ENCODE measurements at places on chromosomes 3 and 15.

GRCh38 chr3:194032828-194033435 is 103.0 kb upstream of the HES1 start:
- no peak for DNase-seq

- DNase-seq: no peak
These were observed 57.8 kb downstream of the NEK10 start for GRCh38 chr3:27311400-27311799.

GRCh38 chr3:127680146-127680661 is 7.5 kb downstream of the ABTB1 start:
- DNase-seq: no peak

DNA sequence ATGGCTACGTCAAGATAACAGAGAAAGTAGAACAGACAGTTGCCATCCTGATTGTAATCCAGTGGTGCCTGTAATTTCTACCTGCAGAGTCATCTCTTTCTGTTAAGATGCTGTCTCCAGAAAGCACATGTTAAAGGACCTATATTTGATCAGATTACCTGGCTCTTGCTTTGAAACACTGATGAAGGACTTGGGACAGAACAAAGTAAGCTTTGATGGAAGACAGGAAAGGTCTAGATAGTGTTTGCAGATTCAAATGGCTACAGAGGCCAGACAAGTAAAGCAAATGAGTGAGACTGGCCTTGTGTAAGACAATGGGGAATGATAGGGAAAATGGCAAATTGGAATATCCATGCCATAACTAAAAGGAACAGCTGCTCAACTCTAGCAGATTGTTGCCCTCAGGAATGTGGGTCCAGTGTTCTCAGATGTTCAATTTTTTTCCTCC is 1.8 kb upstream of the GSK3B start:
- DNase-seq: no peak

DNA sequence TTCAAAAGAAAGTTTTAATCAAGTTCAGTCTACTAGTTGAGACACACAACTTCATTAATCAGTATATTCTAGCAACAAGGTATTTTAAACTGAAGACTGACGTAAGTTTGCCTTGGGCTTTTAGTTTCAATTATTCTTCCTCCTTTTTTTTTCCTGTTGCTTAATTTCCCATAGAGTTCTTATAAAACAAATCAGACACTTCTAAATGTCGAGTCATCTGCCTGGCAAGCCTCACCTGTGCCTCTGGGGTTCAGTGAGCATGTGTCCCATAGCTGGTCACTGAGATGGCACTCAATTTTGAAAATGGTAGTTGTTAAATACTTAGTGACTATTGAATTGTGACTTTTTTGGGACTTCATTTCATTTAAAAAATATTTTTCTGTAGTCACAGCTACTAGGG is 27.4 kb downstream of the NKIRAS1 start:
- DNase-seq: no peak

- DNase-seq: peak; percentile 30
These were observed 676 bp downstream of the TCF12 start for GRCh38 chr15:56919031-56919608.

DNA sequence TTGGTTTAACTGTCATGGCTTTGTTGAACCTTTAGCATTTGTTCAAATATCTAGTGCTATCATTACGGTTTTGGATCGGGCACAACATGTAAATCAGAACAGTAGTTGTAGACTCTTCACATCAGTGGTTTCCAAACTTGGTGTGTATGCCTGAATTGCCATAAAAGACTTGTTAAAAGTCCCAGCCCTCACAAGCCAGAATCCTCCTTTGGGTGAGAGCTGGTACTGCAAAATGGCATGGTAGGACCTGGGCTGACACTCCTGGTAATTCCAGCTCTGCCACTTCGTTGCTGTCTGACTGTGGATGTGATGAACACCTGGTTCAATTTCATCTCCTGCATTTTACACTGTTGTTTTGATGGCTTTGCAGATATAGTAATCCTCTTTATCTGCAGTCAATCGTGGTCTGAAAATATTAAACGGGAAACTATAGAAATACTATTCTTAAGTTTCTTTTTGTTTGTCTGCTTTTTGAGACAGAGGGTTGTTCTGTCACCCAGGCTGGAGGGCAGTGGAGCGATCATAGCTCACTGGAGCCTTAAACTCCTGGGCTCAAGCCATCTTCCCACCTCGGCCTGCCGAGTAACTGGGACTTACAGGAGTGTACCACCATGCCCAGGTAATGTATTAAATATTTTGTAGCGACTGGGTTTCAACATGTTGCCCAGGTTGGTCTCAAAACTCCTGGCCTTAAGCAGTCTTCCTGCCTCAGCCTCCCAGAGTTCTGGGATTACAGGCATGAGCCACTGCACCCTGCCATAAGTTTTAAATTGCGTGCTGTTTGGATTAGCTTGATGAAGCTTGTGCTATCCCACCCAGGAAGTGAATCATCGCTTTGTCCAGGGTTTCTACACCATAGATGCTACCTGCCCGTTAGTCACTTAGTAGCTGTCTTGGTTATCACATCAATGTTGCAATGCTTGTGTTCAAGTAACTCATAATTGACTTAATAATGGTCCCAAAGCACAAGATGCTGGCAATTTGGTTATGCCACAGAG is 61.6 kb downstream of the RAB7A start:
- DNase-seq: peak; percentile 53

GRCh38 chr3:140146668-140147067 is 211.7 kb downstream of the CLSTN2 start:
- no peak for DNase-seq

DNA sequence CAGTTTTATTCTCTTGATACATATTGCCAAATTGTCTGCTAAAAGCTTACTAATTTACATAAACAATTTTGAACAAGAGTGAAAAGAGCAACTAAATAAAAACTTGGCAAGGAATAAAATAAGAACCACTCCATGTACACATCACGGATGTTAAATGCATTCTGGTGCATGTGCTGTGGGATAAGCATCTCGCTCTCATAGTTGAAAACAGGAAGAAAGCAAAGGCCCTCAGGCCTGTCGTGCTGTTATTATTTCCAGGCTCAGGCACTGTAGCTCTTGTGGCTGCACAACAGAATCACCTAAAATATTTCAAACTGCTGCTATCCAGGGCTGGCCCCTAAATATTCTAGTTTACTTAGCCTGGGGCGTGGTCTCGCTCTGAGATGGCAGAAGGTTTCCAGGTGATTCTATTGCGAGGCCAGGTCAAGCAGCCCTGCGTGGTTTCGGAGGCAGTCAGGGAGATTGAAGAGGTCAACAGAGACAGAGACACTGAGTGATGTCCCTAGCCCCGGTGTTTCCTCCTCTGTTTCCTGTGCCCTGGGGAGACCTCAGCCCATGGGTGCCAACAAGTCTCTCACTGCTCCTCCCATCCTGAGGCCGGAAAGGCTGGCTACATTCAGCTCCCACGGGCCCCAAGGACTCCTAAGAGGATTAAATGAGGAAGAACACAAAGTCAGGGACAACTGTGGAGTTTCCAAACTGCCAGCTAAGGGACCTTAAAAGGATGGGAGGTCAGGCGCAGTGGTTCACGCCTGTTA is 18.2 kb upstream of the PDIA5 start:
- no peak for DNase-seq

DNA sequence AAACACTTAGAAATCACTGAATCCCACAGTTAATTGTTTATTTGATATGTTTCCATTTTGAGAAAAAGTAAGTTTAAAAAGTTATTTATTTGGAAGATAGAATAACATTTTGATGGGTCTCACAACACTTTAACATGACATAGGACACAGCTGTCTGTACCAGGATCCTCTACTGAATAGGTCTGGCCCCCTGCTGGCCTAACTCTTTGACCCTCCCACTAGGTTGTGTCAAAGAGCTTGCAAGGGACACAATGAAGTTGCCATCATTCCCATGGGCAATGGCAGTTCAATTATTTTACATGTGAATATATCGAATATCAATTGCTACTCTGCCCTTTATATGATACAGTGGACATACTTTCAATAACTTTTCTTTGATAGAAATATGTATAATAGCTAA is 138.9 kb downstream of the EPHA3 start:
- no peak for DNase-seq

- DNase-seq: no peak
These were observed 5.4 kb upstream of the IGF2BP2 start for GRCh38 chr3:185830018-185830797.

DNA sequence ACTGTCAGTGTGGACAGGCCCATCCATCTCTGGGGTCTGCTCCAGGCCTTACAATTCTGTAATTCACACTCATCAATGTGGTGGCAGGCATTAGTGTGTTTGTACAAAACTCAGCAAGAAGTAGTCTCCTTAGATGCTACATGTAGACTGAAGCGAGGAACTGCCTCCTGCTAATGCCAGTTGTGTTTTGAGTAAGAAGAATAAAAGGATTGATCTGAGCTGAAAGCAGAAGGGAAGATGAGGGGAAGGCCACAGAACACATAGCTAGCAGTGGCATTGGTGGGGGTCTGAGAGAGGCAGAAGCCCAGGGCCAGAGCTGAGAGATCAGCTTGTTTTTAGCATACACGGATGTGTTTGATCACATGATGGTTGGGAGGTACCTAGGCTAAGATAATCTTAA is 144.1 kb downstream of the TIGIT start:
- no peak for DNase-seq

DNA sequence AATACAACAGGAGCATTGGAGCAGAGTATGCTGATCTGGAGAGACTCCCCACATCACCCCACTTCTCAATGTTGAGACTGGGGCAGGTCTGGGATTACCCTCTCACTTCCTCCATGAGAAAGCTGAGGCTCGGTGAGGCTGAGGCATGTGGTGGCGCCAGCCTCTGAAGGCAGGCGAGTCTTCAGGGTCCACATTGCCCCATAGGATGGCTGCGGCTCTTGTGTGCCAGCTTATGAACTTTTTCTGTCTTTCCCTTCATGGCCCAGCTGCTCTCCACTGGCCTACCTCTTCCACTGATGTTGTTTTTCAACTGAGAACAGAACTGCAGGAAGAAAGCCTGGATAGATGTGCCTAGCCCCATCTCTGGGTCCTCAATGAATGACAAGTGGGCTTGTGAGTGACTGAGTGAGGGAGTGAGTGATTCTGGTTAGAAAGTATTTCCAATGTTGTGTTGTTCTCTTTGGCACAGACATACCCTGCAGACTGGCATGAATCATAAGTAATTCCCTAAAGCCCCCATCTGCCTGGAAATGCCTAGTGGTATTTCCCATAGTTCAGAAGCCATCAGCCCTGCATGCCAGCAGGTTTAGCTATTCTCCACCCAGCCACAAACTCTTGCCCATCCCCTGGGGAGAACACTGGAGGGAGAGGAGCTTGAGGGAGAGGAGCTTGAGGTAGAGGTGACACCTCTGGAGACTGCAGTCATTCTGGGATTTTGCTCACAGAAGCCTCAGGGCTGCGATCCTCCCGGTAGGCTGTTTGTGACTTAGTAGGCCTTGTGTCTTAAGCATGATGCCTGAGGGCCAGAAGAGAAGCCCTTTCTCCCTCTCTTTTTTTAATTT is 56.9 kb downstream of the AMOTL2 start:
- DNase-seq: no peak

DNA sequence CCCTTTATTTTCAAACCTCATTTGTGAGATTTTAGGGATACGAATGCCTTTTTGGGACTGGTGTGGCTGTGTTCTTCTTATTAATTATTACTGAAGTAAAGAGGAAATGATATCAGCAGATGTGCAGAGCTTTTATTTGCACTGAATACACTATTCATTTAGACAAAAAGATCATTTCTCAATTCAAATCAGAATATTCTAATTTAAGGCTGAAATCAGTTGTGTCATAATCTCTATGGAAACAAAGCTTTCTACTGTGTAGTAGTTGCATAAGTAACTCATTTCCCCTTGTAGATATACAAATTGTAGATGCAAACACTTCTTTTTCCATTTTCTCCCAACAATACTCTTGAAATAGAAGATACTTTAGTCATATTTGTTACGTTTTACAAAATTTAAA is 56.0 kb downstream of the PDE8A start:
- DNase-seq: no peak

Data from cerebellar cortex (tissue), 1 donor.